ENCODE measurements at places on chromosomes 1 and 21. TPM values are rescaled to one million over a fixed set of nuclear protein-coding genes. Genes with fewer than 3 reads are reported as not detected.
A peak's percentile ranks its signal among the peaks of the same experiment; 100 is the strongest.

Gene CENPL
- total RNA-seq, result 6.9 TPM

Gene PRR9
- not detected for total RNA-seq

GRCh38 chr1:236209185-236209584 is 66.8 kb downstream of the GPR137B start:
- DNase-seq, result no peak

DNA sequence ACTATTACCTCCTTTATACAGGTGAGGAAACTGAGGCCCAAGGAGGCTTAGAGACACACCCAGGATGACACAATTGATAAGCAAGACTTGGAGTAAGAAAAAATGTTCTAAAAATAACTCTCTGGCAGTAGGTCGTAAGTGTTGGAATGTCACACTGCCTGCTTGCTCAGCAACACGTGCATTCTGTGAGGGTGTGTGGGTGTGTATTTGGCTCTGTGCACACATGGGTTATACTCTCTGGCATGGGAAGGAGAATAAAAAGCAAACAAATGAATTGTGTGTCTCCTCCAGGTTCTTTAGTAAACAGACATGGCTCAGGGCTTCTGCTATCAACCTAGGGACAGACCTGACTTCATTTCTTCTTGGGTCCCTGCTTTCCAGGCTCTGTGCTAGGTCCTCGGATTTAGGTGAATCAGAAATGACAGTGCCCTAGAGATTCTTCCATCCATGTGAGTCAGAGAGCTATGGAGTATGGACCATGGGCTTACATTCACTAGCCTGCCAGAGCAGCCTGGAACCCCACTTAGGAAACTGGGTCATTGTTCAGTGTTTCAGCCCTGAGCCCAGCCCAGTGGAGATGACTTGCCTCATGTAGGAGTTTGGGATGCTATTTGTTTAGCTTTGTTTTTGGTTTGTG is 72.4 kb downstream of the ELAVL4 start:
- DNase-seq, result no peak

GRCh38 chr1:175493321-175494010 is 249.9 kb downstream of the TNR start:
- DNase-seq, result no peak

Gene RCOR3
- 52.3 TPM for total RNA-seq

Gene RBM15
- 23.3 TPM for total RNA-seq

Gene CR1
- total RNA-seq, result 21.5 TPM

GRCh38 chr1:96643519-96643918 is 78.1 kb upstream of the PTBP2 start:
- DNase-seq, result no peak

- DNase-seq, result no peak
Observed at GRCh38 chr1:229086686-229087085, 184.2 kb upstream of the RAB4A start.

Gene ELAVL4
- total RNA-seq, result not detected

Gene SUSD4
- total RNA-seq, result 3.7 TPM

GRCh38 chr1:235781807-235782206 is 84.9 kb downstream of the LYST start:
- DNase-seq, result no peak

Gene DFFB
- 10.6 TPM for total RNA-seq

- no peak for DNase-seq
Observed at GRCh38 chr1:61327436-61327835, 245.1 kb downstream of the NFIA start.

GRCh38 chr1:159845751-159846629 is 16.5 kb downstream of the VSIG8 start:
- DNase-seq, result no peak

DNA sequence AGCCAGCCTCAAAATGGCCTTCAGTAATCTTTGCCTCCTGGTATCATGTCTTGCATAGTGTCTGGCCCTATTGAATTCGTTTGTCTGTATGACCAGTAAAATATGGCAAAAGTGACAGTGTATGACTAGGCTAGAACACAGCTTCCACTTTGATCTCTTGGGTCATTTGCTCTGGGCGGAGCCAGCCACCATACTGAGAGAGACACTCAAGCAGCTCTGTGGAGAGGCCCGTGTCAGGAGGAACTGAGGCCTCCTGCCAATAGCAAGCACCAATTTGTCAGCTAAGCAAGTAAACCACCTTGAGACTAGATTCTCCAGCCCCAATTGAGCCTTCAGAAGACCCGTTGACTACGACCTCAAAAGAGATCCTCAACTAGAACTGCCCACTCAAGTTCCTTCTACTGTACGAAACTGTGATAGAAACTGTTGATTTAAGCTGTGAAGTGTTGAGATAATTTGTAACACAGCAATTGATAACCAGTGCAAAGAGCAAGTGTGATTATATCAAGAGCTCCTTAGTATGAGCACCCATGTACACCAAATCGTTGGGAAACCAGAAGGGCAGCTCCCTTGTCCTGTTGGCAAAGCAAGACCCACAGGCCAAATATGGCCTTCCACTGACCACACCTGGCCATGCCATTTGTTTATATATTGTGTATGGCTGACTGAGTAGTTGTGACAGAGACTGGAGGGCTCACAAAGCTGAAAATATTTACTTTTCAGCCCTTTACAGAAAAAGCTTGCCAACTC is 52.7 kb upstream of the SERBP1 start:
- DNase-seq, result peak; percentile 48

- DNase-seq, result no peak
Observed at GRCh38 chr1:19656780-19657466, 7.8 kb upstream of the HTR6 start.

Gene TTC34
- 2.6 TPM for total RNA-seq

GRCh38 chr1:156165083-156165482 is 11.7 kb downstream of the SEMA4A start:
- no peak for DNase-seq

Gene IGSF21
- total RNA-seq, result 1.8 TPM

DNA sequence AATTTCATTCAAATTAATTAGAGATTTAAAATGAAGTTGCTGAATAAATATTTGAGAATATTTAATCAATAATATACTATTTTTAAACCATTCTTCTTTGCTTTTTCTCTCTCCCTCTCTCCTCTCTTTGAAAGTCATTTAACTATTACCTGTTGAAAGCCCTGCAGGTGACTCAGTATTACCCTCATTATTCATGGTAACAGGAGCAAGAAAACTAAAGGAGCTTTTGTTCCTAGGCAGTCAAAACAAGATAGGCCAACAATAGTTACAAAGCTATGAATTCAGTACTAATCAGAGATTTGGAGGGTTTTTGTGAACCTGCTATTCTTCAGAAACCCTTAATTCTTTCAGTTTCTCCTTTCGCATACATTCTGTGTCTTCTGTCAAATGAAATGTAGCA is 721.3 kb upstream of the NCAM2 start:
- no peak for DNase-seq

Gene CD84
- 24.1 TPM for total RNA-seq

GRCh38 chr1:143698016-143698415 is 273.8 kb downstream of the FAM72C start:
- DNase-seq, result peak; percentile 65

- no peak for DNase-seq
Observed at GRCh38 chr1:201637282-201638079, 98.6 kb downstream of the NAV1 start.

DNA sequence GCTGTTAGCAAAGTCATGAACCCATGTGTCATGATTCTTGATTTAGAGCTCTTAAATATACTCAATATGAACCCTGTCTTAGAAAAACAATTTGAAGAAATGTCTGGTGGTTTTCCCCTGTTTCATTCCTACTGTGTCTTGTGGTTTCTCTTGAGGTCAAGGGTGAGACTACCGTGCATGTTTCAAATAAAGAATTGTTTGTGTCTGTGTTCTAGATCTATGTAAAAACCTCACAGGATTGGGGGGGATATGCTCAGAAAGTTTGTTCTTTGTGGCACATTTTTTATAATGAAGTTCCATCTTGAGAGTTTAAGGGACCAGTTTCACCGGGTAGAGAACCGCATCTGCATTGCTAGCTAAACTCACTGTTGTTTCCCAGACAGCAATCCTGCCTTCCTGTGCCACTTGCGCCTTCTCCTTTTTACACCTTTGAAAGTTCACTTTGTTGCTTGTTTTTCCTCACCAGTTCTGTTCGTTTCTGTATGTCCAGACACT is 30.9 kb upstream of the CACYBP start:
- DNase-seq, result no peak

GRCh38 chr1:95207223-95207935 is 26.6 kb upstream of the RWDD3 start:
- no peak for DNase-seq

- peak; percentile 89 for DNase-seq
Observed at GRCh38 chr1:212485913-212486618, 53.3 kb downstream of the NENF start.

- no peak for DNase-seq
Observed at GRCh38 chr1:184716158-184716557, 38.5 kb downstream of the EDEM3 start.

DNA sequence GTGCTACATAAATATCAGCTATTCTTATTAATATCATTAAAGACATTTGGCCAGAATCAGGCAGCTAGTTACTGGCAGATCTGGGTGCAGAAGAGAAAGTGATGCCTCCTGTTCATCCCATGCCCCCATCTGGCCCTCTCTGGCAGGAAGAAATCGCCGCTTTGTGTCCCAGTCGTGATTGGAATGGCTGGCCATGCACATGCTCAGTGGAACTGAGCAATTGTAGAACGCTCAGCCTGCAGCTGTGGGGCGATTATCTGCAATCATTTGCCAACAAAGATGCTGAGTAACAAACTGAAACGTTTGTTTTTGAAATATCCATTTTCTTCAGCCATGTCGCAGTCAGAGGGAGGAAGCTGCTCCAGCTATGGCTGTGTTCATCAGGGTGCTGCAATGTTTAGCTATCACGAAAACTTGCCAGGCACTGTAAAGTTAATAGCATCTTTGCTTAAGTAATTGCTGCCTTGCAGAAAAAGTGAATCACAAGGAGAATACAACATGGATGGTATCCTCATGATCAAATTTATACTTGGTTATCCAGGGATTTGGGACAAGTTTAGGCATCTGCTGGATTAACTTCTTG is 36.5 kb downstream of the NGF start:
- DNase-seq, result no peak
